Osteoblast (primary cell): ENCODE measurements at places on chromosomes 6 and 20. TPM values are rescaled to one million over a fixed set of nuclear protein-coding genes. Genes with fewer than 3 reads are reported as not detected.

The NOX3 gene
- not detected in 2 replicates for total RNA-seq

The FAM162B gene
- 0.36 TPM in 1 of 2 replicates, not detected in the other for total RNA-seq

DNA sequence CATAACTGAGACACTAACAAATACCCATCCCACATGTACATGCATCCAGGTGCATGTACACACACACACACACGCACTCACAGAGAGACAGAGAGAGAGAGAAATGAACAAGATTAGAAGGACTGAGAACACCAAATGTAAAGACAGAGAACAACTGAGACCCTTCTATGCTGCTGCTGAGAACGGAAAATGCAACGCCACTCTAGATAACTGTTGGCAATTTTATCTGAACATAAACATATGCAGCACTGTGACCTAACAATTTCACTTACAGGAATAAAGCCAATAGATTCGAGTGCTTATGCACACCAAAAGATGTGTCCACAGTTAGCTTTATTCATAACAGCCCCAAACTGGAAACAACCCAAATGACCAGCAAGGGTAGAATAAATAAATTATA, 103.8 kb upstream of the LY86 start:
- no peak overlapping the region for H3K27ac ChIP-seq
- H3K27me3 ChIP-seq: no peaks in the 10 kb centered on the region
- no peak for DNase-seq
- H3K36me3 ChIP-seq: no peaks in the 10 kb centered on the region
- no peak overlapping the region for H3K4me3 ChIP-seq
- no peaks in the 10 kb centered on the region for H3K4me1 ChIP-seq

GRCh38 chr6:116714296-116714695, 33.3 kb downstream of the KPNA5 start:
- peaks cover 4% of the 10 kb centered on the region for H3K36me3 ChIP-seq
- H3K27me3 ChIP-seq: no peaks in the 10 kb centered on the region
- H3K4me1 ChIP-seq: no peaks in the 10 kb centered on the region

The PRND gene
- total RNA-seq: not detected in 2 replicates

The RAE1 gene
- total RNA-seq: 22.7 and 24.6 TPM in 2 replicates

- no peak for DNase-seq
- H3K4me3 ChIP-seq: no peak overlapping the region
- peaks cover 3% of the 10 kb centered on the region for H3K27me3 ChIP-seq
- no peak overlapping the region for H3K27ac ChIP-seq
- no peaks in the 10 kb centered on the region for H3K36me3 ChIP-seq
These were observed 31.8 kb downstream of the CDH22 start for GRCh38 chr20:46276531-46276930.

GRCh38 chr6:81172056-81172740, 580.3 kb downstream of the TENT5A start:
- H3K27me3 ChIP-seq: no peaks in the 10 kb centered on the region
- H3K36me3 ChIP-seq: no peaks in the 10 kb centered on the region
- H3K27ac ChIP-seq: peak overlapping the region; percentile 25
- H3K4me1 ChIP-seq: peaks cover 14% of the 10 kb centered on the region

DNA sequence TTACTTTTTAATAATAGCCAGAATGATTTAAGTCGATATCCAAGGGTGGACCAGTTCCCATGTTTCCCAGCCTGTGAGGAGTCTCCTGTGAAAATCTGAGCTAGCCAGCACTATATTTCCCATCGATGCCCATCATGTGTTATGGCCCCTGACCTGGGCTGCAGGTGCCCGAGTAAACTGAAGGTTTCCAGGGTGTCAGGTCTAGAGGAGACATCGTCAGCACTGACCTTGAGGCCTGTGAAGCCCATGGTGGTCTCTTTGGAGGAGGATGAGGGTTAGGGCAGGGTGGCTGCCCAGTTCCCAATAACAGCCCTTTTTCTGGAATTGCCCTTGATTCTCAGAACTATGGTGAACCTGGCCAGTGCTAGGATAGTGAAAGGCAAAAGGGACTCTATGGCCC, 63.0 kb upstream of the TOP1 start:
- H3K27me3 ChIP-seq: no peaks in the 10 kb centered on the region
- H3K36me3 ChIP-seq: no peaks in the 10 kb centered on the region
- DNase-seq: no peak
- H3K27ac ChIP-seq: no peak overlapping the region
- H3K4me1 ChIP-seq: peaks cover 7% of the 10 kb centered on the region
